NCI-H2029 treated with DMSO at 0.1 percent for 48 hours (cell line): ENCODE measurements at places on chromosomes 2 and 18.

- no peak for DNase-seq
Observed at GRCh38 chr2:186751790-186752189, 57.9 kb downstream of the FAM171B start.

DNA sequence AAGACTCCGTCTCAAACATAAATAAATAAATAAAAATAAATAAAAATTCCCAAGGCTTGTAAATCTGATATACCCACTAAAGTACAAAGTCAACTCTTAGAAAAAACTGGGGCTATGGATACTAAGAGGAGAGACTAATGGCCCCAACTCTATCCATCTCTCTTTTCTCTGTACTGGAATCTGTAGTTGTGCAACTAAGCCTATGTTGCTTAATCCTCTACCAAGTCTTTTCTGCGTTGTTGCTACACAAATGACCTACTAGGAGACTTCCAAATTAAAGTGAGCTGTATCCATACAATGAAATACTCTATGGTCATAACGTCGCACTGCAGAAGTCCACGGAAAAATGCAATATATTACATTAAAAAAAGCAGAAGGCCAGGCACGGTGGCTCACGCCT lies 8.1 kb downstream of the MRPS5 start:
- no peak for DNase-seq

GRCh38 chr2:137380610-137381009 lies 583.7 kb upstream of the HNMT start:
- no peak for DNase-seq

- no peak for DNase-seq
Observed at GRCh38 chr2:68295516-68295915, 24.2 kb downstream of the CNRIP1 start.

GRCh38 chr2:176088048-176088936 lies 4.2 kb upstream of the HOXD13 start:
- peak; percentile 47 for DNase-seq

DNA sequence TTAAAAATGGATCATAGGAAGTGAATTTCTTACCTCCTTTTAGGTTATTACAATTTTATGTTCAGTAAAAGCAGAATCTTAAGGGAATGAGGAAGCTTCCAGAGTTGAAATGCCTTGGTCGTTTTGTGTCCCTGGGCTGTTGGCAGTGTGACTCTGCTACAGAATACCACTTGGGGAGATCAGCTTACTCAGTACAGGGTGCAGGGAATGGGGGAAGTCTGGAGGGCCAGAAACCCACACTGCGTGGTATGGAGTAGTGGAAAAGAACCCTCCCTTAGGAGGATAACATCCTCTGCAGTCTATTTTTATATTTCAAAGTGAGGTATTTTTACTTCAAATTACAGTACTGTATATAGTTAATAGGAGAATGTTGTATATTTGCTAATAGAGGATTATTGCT lies 51.1 kb downstream of the R3HDM1 start:
- no peak for DNase-seq

DNA sequence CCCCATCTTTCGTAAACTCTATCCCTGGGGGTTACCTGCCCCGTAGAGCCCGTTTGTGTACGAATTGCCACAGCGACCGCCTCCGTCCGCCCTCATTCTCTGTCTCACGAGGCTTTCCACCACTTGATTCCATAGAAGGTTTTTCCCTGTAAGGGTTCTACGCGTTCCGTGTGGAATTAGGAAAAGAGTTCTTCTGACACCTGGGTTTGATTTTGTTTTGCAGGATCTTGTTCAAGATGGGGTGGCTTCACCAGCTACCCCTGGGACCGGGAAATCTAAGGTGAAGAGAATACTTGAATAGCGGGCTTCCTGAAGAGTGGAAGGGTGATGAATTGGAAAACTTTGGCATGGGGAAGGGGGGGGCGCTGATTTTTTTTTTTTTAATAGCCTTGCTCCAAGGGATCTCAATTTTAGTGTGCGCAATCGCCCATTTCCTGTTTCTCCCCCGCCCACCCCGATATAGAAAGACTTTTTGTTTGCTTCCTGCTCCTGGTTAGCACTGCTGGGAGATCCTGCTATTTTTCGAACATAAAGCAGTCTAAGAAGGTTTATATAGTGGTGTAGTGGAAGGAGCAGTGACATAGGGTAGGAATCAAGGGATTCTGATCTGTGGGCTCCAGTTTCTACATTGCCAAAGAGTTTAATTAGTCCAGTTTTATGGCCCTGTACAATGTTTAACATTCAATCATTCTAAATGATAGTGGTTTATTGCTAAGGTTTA lies 564 bp downstream of the GCC2 start:
- peak; percentile 4 for DNase-seq

DNA sequence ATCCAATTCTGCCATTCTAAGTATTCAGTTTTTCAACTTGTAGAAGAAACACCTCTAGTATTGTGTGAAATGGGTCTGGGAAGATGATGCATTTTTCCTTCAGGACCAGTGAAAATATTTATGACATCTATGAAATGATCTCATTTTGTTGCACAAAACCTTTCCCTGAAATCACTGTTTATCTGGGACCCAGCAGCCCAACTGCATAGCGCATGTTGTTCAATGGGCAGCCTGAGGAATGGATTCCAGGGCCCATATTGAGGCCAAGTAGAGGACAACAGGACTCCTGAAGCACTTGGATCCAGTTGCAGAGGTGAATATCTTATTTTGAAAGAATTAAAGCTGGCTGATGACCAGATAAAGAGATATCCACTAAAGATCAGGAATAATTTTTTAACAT lies 7.3 kb downstream of the RBMS1 start:
- DNase-seq: no peak

- DNase-seq: no peak
Observed at GRCh38 chr2:241943209-241943850, 73.8 kb downstream of the RTP5 start.
